ENCODE measurements at places on chromosomes 5 and 9.

DNA sequence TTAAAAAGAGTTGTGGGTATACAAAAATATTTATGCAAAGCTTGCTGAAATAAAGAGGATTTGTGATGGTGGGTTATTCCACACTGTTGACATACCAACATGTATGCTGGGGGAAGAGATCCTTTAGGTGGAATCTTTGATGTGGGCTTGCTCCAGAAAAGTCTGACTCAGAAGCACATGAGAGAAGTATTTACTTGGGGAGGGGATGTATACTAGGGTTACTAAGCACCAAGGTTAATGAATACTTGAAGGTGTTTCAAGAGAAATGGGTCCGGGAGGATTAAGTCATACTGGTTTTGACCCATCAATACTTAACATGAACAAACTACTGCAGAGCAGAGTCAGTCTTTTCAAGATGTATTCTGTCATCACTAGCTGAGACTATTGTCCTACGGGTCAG lies 316.4 kb upstream of the GRIN3A start:
- no peak for DNase-seq

DNA sequence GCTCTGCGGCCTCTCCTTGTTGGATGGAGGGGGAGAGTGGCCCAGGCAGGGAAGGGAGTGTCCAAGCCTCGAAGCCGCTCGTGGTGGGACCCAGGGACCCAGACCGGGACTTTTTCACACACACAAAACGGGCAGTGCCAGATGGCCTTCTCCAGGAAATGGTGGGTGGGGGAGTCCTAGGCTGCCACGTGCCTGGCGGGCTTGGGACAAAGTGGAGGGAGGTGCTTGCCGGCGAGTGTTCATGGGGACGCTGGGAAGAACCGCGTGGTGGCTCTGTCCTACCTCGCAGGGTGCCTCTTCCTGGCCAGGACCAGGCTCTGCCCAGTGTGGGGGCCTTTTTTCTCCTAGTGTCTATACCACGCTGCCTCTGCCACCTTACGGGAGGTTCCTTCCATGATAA lies 155.0 kb upstream of the COL5A1 start:
- DNase-seq, result no peak

- no peak for DNase-seq
Observed at GRCh38 chr5:110900829-110901228, 162.0 kb downstream of the SLC25A46 start.

DNA sequence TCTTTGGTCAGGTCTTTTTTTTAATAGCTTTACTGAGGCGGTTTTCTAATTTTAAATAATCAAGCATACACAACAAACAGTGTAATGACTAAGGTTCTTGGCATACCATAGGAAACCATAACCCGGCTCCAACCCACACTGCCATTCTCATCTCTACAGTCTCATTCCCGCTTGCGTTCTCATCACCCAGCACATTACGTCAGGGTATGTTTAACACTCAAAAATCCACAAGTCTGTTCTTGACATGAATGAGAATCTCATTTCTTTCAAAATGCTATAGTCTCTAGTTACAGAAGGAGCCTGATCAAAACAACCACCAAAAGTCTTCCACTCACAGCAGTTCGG lies 505 bp downstream of the C5orf34 start:
- DNase-seq, result no peak

DNA sequence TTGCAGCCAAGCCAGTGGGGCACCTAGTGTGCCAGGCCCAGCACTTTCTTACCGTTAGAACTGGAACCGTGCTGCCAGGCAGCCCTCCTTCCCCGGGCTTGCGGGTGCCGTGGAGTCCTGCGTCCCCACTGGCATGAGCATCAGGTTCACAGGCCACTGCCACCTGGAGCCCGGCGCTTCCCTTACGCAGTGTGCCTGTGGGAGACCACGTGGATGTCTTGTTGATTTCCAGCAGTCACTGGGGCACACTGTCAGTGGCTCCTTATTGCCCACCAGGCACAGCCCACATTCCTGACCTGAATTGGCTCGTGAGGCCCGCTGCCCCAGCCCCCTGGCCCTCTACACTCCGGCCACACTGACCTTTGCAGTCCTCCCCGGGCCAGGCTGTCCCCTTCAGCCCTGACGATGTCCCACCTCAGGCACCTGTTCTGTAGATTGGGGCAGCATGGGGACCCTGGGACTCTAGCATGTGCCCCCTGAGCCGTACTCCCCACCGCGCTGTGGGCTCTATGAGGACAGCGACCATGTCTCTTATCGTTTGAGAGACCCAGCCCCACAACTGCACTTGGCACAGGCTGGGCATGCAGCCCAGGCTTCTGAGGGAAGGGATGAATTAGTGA lies 10.4 kb upstream of the CEL start:
- no peak for DNase-seq

DNA sequence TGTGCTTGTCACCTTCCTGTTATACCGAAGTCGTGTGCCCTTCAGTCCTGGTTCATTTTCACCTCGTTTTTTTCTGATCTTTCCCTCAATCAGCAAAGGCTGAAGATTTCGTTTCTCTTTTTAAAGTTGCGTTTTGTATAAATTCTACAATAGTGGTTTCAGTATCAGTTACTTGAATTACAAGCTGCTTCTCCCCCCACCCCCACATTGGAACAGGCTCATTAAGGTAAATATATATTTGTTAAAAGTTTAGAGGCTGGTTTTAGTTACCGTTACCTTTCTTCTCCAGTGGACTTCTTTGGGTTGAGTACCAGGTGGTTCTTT lies 881 bp downstream of the SUB1 start:
- no peak for DNase-seq

DNA sequence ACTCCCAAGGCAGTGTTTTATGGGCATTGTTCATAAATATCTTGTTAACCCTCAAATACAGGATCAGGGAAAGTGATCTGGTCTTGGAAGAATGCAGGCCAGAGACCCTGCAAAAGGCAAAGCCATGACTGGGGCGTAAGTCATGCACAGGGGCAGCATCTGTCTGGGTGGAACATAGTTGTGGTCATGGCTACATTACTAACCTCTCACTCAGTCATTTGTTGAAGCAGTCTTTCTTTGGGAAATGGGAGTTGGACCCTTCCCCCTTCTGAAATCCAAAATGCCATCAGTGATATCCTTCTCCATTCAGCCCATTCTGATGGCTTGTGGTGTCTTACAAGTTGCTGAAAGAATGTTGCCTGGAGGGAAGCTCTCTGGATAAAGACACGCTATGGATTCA lies 68.1 kb downstream of the GDNF start:
- no peak for DNase-seq

GRCh38 chr5:66209794-66210193 lies 65.7 kb downstream of the SREK1 start:
- DNase-seq, result no peak

GRCh38 chr9:109971226-109971625 lies 191.2 kb downstream of the PALM2AKAP2 start:
- DNase-seq, result no peak

DNA sequence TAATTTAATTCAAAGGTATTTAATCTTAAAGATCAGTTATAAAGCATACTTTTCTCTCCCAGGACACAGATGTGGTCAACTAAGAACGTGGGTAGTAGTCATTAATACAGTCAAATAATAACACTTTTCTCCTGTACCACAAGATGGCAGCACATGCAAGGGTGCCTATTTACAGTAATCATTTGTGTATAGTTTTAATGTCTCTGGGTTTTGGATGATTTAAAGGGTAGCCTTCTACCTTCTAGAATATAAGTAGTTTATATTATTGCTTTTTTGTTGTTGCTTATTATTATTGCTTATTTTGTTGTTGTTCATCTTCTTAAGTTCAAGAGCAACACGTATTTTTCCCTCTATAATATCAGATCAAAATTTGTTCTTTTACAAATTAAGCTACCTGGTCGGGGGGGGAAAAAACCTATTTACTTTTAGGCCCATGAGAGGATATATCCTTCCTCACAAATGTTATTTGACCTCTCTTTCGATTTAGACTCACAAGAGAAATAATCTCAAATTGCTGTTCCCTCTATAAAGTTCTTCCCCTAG lies 59.6 kb upstream of the SLC27A6 start:
- DNase-seq, result no peak
